Uterine smooth muscle cell (primary cell): ENCODE measurements at places on chromosomes 13 and 19. TPM values are rescaled to one million over a fixed set of nuclear protein-coding genes. Genes with fewer than 3 reads are reported as not detected.

The PALM gene
- total RNA-seq, result 2.1 and 3.5 TPM in 2 replicates

The LILRB2 gene
- not detected in 2 replicates for total RNA-seq

The CNFN gene
- total RNA-seq, result not detected in 2 replicates

The TMEM59L gene
- 0.11 and 0.37 TPM in 2 replicates for total RNA-seq

The KISS1R gene
- not detected in 2 replicates for total RNA-seq

The WDR87 gene
- total RNA-seq, result not detected in 2 replicates

The FFAR2 gene
- total RNA-seq, result not detected in 2 replicates

The IZUMO4 gene
- 0.89 and 2.1 TPM in 2 replicates for total RNA-seq

The CLASRP gene
- total RNA-seq, result 17.0 and 31.2 TPM in 2 replicates

The OXGR1 gene
- total RNA-seq, result not detected in 2 replicates

The ZNF723 gene
- total RNA-seq, result under 0.01 TPM in 1 of 2 replicates, not detected in the other

The MYPOP gene
- 0.77 and 1.2 TPM in 2 replicates for total RNA-seq

The IFNL1 gene
- total RNA-seq, result not detected in 2 replicates

The RPL28 gene
- total RNA-seq, result 393 and 410 TPM in 2 replicates

The MCOLN1 gene
- total RNA-seq, result 4.5 and 4.6 TPM in 2 replicates

The ZNF154 gene
- total RNA-seq, result 0.44 and 0.87 TPM in 2 replicates

The CEACAM5 gene
- not detected in 2 replicates for total RNA-seq

The KLK14 gene
- total RNA-seq, result not detected in 2 replicates

The ZNF536 gene
- not detected in 2 replicates for total RNA-seq

The CTU1 gene
- total RNA-seq, result 9.5 and 11.1 TPM in 2 replicates

The CEACAM20 gene
- not detected in 2 replicates for total RNA-seq

The KBTBD7 gene
- 3.6 and 3.7 TPM in 2 replicates for total RNA-seq

The MBD3L4 gene
- not detected in 2 replicates for total RNA-seq

The ZNF606 gene
- total RNA-seq, result 11.6 and 18.1 TPM in 2 replicates

The SHISA7 gene
- total RNA-seq, result not detected in 2 replicates

The GARIN5A gene
- total RNA-seq, result 0.37 TPM in 1 of 2 replicates, not detected in the other

The SRRM5 gene
- not detected in 2 replicates for total RNA-seq

The LGI4 gene
- total RNA-seq, result under 0.01 and 0.25 TPM in 2 replicates

The RASGRP4 gene
- total RNA-seq, result not detected in 2 replicates

The EFNB2 gene
- total RNA-seq, result 2.2 and 4.1 TPM in 2 replicates

The URAD gene
- total RNA-seq, result not detected in 2 replicates

The LILRA1 gene
- not detected in 2 replicates for total RNA-seq

The EXOC3L2 gene
- not detected in 2 replicates for total RNA-seq

The SBSN gene
- 1.7 and 4.5 TPM in 2 replicates for total RNA-seq

The B3GNT8 gene
- 1.5 TPM in 2 replicates for total RNA-seq

The CEACAM16 gene
- not detected in 2 replicates for total RNA-seq

The ZNF615 gene
- 10.4 and 13.5 TPM in 2 replicates for total RNA-seq

The SIGLEC12 gene
- not detected in 2 replicates for total RNA-seq

The AMH gene
- 0.66 and 1.6 TPM in 2 replicates for total RNA-seq

The ADGRE3 gene
- total RNA-seq, result under 0.01 TPM in 1 of 2 replicates, not detected in the other

The SIGLEC5 gene
- not detected in 2 replicates for total RNA-seq

The PSG11 gene
- total RNA-seq, result 0.11 TPM in 1 of 2 replicates, not detected in the other

The ZNF90 gene
- total RNA-seq, result 3.1 and 3.7 TPM in 2 replicates

The CYP2F1 gene
- total RNA-seq, result not detected in 2 replicates

The ADGRL1 gene
- total RNA-seq, result 0.77 and 1.4 TPM in 2 replicates

The ZFR2 gene
- total RNA-seq, result not detected in 2 replicates

The MBD3L1 gene
- total RNA-seq, result not detected in 2 replicates

The MISP3 gene
- 0.11 and 0.25 TPM in 2 replicates for total RNA-seq

The CCDC70 gene
- total RNA-seq, result not detected in 2 replicates

The TJP3 gene
- total RNA-seq, result under 0.01 and 0.12 TPM in 2 replicates

The VSTM2B gene
- total RNA-seq, result not detected in 2 replicates

The RGCC gene
- 17.0 and 49.4 TPM in 2 replicates for total RNA-seq

The TMEM145 gene
- 0.50 and 0.77 TPM in 2 replicates for total RNA-seq

The SPIB gene
- not detected in 2 replicates for total RNA-seq

The CLDND2 gene
- total RNA-seq, result not detected in 2 replicates

The ATP8A2 gene
- 0.22 and 0.25 TPM in 2 replicates for total RNA-seq

The JAK3 gene
- 0.55 and 1.5 TPM in 2 replicates for total RNA-seq

The SLC8A2 gene
- total RNA-seq, result under 0.01 TPM in 1 of 2 replicates, not detected in the other
